CD4-positive, alpha-beta T cell treated with Interleukin-2 at 100 ng/mL for 4 hours (primary cell): ENCODE measurements at places on chromosomes 1 and 21.
A peak's percentile ranks its signal among the peaks of the same experiment; 100 is the strongest.

DNA sequence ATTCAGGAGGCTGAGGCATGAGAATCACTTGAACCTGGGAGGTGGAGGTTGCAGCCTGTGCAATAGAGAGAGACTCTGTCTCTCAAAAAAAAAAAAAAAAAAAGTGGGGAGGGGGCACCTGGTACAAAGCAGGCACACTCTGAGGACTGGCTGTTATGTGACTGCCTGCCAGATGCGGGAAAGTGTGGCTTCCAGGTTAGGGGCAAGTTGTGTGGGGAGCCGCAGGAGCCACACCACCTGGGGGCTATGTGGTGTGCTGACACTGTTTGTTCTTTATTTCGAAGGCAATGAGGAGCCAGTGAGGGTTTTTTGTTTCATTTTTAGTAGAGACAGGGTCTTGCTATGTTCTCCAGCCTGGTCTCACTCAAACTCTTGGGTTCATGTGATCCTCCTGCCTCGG, 5.7 kb downstream of the THEMIS2 start:
- DNase-seq = no peak

DNA sequence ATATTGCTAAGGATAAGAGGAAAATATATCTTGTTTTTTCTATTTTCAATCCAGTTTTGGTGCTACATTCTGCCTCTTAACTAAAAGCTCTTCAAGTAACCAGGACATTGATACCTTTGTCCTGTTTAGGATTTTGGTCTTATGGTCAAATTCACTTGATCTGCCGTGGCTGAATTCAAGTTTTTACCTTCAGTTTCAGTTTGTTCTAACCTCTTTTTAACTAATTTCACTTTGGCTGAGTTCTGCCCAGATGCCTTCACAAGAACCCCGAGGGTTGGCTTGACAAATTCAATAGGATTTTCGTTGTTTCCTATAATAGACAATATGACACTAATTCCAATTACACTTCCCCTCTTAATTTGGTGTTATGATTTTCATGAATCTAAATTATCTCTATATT, 84.5 kb upstream of the C1orf21 start:
- DNase-seq = no peak

GRCh38 chr1:153929981-153930948, 7.5 kb upstream of the GATAD2B start:
- DNase-seq = no peak

- DNase-seq = no peak
Observed at GRCh38 chr1:162882248-162882674, 21.3 kb upstream of the CCDC190 start.

- peak; percentile 3 for DNase-seq
Observed at GRCh38 chr1:226185141-226186036, 1.2 kb downstream of the ACBD3 start.

GRCh38 chr1:225366552-225366951, 61.3 kb downstream of the LBR start:
- no peak for DNase-seq

- no peak for DNase-seq
Observed at GRCh38 chr21:35390013-35390776, 341.1 kb upstream of the RUNX1 start.

- DNase-seq = no peak
Observed at GRCh38 chr1:213247038-213247437, 196.0 kb downstream of the RPS6KC1 start.

- no peak for DNase-seq
Observed at GRCh38 chr1:29121516-29121935, 2.2 kb downstream of the TMEM200B start.

DNA sequence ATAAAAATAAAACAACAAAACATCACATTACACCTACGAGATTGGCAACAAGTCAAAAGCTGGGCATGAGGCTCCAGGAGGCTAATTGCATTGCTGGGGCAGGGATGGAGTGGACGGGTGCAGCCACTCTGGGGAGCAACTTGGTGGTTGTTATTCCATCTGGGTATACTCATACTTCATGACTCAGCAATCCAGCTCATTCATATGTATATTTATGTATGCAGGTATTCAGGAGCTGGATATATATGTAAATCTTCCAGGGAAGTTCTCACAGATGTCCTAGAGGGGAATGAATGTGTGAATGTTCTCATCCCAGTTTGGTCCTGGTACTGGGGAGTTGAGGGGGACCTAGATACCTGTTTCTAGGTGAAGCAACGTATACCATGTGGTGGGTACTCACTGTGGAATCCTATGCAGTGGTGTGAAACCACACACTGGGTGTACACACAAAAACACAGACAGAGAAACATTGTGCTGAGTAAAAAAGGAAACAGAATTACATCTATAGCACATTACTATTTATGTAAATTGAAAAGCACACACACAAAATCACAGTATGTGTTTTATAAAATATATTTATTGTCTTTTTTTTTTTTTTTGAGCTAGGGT, 79.7 kb upstream of the RAB4A start:
- no peak for DNase-seq

GRCh38 chr1:231625975-231626534, 535 bp upstream of the DISC1 start:
- DNase-seq = no peak

DNA sequence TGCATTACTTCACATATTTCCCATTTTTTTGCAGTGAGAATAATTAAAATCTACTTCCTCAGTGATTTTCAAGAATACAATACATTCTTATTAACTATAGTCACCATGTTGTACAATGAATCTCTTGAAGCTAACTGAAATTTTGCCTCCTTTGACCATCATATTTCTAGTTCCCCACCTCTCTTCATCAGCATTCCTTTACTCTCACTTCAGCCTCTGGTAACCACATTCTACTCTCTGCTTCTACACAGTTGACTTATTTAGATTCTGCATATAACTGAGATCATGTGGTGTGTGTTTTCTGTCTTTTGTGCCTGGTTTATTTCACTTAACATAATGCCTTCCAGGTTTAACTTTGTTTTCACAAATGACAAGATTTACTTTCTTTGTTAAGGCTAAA, 304.4 kb upstream of the LYPLAL1 start:
- DNase-seq = no peak

DNA sequence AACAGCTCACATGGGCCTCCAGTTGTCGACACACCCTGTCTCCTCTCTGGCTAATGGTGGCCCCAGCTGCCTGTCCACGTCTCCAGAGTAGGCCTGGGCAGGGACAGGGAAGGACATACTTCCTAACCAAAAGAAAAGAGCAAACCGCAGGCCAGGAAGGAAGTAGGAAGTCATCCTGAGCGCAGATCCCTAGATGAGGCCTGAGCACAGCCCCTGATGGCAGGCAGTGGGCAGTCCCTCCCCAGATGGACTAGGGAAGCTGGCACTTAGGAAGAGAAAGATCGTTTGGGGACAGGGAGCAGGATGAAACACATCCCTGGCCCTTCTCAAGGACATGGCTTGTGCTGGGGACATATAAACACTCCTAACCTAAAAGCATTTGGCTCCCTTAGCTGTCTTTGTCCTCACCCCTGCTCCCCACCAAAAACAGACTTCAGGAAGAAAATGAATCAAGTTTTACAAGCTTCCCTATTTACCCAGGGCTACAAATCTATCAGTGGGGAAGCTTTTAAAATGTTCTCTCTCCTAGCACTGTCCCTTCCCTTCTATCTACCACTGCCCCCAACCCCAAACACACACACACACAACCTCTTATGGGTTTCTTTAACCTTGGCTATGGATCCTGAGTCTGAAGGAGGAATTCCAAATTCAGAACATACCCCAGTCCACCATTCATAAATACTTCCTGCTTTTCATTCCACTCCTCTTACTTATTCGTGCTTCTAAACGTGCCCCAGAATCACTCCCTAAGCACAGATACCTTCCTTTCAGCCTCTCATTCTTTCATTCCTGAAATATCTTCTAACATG, 21.1 kb downstream of the SSBP3 start:
- no peak for DNase-seq

- peak; percentile 46 for DNase-seq
Observed at GRCh38 chr1:89821322-89822108, 683 bp downstream of the LRRC8D start.
